ENCODE measurements at places on chromosomes 6 and 20. TPM values are rescaled to one million over a fixed set of nuclear protein-coding genes. Genes with fewer than 3 reads are reported as not detected.

- no peak for DNase-seq
Measured at GRCh38 chr6:88588938-88589337, 374.5 kb downstream of the RNGTT start.

GRCh38 chr20:51514249-51514648, 28.3 kb downstream of the NFATC2 start:
- DNase-seq = no peak

GRCh38 chr6:912871-913835, 220.2 kb upstream of the EXOC2 start:
- DNase-seq = no peak

- peak; percentile 52 for DNase-seq
Measured at GRCh38 chr6:137705160-137706082, 161.6 kb upstream of the TNFAIP3 start.

DNA sequence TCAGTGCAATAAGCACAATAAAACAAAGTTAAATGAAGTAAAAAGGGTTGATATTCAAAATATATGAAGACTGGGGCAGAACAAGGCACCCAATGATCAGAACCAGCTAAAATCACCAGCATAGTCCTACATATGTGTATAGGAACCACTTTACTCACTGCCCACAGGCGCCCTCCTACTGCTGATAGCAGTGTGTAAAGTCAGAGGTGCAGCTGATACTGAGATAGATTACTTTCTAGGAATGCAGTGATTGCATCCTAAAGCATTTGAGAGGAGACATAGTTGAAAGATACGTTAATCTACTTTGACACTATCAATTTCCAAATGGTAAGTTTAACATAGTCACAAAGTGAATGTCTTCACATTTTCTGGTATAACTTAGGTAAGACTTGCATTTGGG, 161.1 kb upstream of the MCHR2 start:
- DNase-seq = no peak

GRCh38 chr20:11891077-11891775, 26.5 kb upstream of the BTBD3 start:
- DNase-seq = peak; percentile 76

DNA sequence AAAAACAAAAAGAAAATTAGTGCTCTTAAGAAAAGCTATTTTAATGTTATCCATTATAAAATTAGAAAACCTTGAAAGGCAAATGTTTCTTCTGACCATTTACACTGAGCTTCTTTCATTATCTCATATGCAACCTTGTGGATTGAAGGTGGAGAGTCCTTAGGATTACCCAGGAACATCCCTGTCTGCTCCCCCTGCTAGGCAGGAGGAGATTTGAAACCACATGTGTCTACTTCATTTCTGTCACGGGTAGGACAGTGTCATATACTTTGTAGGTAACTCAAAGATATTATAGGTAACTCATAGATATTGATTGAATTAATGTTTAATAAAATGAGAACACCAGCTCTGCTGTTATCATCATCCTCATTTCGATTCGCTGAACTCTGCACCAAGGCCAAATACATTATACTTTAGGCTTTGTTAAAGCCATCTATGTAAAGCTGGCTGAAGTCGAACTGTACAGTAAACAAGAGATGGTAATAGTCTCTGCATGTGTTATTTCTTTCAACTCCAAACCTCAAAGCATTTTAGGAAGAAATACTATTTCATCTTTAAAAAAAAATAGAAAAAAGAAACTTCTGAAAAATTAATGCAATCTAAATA, 49.5 kb downstream of the HDAC2 start:
- no peak for DNase-seq

GRCh38 chr6:5726976-5727718, 279.6 kb downstream of the NRN1 start:
- DNase-seq = no peak

GRCh38 chr6:49038294-49038822, 424.7 kb downstream of the MMUT start:
- DNase-seq = no peak

GRCh38 chr6:5869261-5869660, 137.5 kb downstream of the NRN1 start:
- DNase-seq = no peak

DNA sequence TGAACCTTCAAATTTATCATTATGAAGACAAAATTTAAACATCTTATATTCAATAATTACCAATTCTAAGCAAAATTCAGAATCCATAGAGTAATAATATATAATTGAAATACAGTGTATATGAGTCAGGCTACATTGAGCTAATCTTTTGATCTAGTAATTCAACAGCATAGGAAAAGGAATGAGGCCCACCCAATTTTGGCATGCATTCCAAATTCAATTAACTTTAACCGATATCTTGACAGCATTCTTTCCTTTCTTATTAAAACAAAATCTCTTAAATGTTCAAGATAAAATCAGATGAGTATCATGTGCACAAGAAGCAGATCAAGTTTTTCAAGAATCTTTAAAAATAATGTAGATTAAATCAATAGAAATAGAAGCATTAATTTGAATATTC, 132.9 kb upstream of the QKI start:
- DNase-seq = no peak

- DNase-seq = no peak
Measured at GRCh38 chr6:106885679-106886078, 88.8 kb downstream of the CD24 start.

DNA sequence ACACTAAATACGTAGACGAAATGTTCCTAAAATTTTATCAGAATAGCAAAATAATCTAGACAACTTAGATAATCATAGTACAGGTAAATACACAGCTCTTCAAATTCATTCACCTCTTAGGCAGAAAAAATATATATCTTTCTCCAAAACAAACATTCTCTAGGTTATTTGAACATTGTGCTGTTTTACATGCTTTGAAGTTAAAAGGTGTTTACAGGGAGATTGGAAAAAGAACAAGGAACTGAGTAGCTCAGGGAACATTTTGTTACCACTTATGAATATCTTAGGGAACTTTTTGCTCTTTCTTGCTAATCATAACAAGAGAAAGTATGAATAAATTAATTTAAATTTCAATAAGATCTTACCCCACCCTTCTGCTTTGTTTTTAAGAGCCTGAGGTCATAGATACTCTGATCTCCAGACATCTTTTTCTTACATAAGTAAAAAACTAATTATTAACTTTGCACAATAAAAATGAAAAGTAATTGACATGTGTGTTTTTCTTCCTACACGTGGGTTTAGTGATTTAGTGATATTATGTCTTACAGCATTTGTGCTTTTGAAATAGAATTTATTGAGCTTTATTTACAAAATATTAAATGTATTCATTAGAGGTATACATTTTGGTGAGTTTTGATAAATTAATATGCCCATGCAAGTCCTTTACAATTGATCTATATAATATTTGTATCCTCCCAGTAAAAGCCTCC, 1141.4 kb upstream of the EYS start:
- DNase-seq = no peak

DNA sequence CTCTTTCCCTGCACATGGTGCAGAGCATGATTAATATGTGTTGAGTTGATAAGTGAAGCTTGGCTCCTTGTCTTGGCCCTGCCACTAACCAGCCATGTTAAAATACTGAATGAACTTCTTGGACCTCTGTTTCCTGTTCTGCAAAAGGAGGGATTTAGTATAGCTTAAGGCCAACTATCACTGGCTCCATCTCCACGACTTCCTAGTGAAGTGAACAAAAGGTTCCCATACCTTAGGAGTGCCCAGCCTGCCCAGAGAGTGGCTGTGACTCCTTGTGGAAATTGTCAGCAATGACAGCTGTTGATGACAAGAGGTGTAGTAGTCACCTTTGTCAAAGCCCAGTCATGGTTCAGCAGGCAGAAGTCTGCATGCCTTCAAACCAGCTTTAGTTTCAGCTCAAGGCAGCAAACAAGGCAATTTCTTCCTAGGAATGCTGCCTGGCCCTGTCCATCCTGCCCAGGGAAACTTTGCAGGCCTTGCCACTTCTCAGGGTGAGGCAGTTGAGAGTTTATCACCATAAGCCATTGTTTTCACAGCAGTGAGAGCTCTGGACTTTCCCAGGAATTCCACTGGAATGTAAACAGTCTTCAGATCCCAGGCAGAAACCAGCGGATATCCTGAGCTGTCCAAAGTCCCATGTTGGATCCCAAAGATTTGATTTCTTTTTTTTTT, 169.7 kb upstream of the TNFAIP3 start:
- DNase-seq = no peak

GRCh38 chr6:167797011-167797471, 29.7 kb upstream of the AFDN start:
- no peak for DNase-seq

- no peak for DNase-seq
Measured at GRCh38 chr6:81900616-81901015, 148.1 kb upstream of the TENT5A start.

- DNase-seq = no peak
Measured at GRCh38 chr20:62455929-62456328, 19.9 kb downstream of the GATA5 start.

DNA sequence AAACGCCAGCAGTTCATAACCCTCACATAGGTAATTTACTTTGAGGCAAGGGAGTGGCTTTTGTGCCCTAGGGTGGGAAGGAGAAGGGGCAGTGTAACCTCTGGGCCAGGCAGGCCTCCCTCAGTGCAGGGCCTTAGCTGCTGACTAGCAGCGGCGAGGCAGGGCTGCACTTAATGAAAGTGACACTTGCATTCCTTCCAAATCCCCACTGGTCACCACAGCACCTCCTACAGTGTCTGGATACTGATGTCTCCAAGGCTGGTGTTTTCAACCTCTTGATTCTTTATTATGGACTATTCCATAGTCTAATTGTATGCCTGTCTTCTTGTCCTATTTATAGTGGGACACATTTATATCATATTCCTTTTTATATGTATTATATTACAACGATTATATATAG, 152.7 kb downstream of the LY86 start:
- no peak for DNase-seq

DNA sequence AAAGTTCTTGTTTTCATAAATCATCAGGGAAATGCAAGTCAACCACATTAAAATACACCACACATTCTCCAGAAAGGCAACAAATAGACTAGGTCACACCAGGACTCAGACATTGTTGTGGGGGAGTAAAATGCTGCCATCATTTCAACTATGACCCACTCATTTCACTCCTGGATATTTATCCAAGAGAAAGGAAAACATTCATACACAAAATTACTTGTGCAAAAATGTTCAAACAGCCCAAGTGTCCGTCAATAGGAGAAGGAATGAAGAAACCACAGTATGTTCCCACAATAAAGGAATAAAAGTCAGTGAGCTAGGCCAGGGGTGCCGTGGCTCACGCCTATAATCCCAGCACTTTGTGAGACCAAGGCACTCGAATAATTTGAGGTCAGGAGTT, 81.5 kb upstream of the QKI start:
- no peak for DNase-seq

- DNase-seq = no peak
Measured at GRCh38 chr20:52410731-52411234, 219.2 kb upstream of the ZFP64 start.

DNA sequence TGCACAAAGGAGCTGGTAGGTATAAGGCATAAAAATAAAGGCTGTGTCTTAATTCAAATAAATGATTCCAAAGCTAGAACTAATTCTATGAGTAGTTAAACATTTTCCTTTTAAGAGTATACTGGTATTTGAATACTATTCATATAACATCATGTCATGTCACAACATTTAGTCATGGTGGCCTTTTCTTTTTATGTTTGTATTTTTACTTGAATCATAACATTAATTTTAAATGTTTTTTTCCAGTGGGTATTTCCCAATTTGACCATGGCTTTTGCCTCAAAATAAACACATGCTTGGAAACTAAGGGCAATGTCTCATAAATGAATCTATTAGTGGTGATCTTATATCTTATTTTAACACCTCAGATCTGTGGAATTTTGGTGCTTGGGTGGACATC, 177.1 kb downstream of the CD109 start:
- DNase-seq = no peak

DNA sequence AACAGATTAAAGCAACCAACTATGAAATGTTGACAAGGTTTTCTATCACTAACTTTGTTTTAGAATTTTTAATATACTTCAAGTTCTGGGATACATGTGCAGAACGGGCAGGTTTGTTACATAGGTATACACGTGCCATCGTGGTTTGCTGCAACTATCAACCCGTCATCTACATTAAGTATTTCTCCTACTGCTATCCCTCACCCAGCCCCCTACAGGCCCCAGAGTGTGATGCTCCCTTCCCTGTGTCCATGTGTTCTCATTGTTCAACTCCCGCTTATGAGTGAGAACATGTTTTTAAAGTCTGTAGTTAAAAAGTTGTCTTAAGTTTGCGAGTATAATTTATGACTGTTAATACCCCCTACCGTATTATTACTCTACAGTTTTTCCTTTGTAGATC, 844.3 kb upstream of the MANEA start:
- no peak for DNase-seq

GRCh38 chr20:4829514-4830215, 108.0 kb downstream of the PRND start:
- no peak for DNase-seq

GRCh38 chr6:167462514-167463312, 137.8 kb downstream of the TTLL2 start:
- no peak for DNase-seq

- DNase-seq = no peak
Measured at GRCh38 chr6:111267764-111268333, 180.5 kb downstream of the SLC16A10 start.

GRCh38 chr6:38407192-38407591, 232.5 kb downstream of the BTBD9 start:
- DNase-seq = no peak

GRCh38 chr6:112184951-112185350, 69.4 kb downstream of the LAMA4 start:
- no peak for DNase-seq

GRCh38 chr20:60254901-60255411, 296.7 kb downstream of the CDH26 start:
- no peak for DNase-seq

DNA sequence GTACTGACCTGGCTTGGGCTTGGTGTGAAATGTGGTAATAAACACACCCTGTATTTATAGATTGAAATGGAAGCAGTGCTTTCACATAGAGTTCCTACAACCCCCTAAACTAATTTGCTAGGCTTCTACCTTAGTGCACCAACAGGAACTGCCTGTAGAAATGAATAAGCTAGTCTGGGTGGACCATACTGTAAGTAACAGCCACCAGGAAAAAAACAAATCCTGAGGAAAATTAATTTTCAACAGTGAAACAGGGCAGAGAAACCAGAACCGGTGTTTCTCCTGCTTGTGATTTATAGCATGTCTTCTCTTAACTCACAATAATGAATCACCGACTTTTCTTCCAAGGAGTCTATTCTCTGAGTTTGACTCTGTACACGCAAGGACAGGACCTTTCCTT, 184.8 kb upstream of the HDAC2 start:
- no peak for DNase-seq

RNF182 gene
- 0.03 TPM for polyA plus RNA-seq

TMEM151B gene
- polyA plus RNA-seq = 0.07 TPM

SRMS gene
- polyA plus RNA-seq = not detected

HLA-DQB2 gene
- polyA plus RNA-seq = not detected

ANKS1A gene
- 3.9 TPM for polyA plus RNA-seq

BPIFA1 gene
- polyA plus RNA-seq = not detected

WFDC10B gene
- not detected for polyA plus RNA-seq

OSBPL2 gene
- polyA plus RNA-seq = 22.8 TPM

TRIM31 gene
- polyA plus RNA-seq = 0.15 TPM
